ENCODE measurements at places on chromosomes 6 and 20.

GRCh38 chr6:5051394-5051793 lies 33.7 kb upstream of the PPP1R3G start:
- DNase-seq, result no peak

DNA sequence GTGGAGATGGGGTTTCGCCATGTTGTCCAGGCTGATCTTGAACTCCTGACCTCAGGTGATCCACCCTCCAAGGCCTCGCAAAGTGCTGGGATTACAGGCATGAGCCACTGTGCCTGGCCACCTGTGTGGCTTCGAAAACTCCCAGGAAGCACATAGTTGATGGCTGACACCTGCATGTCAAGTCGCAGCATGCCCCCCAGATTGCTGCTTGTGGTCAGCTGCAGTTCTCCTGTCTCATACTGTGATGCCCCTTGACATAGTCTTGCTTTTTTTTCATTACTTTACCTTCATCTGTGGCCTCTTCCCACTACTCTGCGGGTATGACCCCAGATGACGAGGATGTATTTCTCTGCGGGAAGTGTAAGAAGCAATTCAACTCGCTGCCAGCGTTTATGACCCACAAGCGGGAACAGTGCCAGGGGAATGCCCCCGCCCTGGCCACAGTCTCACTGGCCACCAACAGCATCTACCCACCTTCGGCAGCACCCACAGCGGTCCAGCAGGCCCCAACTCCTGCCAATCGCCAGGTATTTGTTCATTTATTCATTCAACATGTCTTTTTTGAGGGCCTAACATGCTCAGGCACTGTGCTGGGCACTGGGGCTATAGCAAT lies 13.1 kb downstream of the ZNF341 start:
- DNase-seq, result no peak

DNA sequence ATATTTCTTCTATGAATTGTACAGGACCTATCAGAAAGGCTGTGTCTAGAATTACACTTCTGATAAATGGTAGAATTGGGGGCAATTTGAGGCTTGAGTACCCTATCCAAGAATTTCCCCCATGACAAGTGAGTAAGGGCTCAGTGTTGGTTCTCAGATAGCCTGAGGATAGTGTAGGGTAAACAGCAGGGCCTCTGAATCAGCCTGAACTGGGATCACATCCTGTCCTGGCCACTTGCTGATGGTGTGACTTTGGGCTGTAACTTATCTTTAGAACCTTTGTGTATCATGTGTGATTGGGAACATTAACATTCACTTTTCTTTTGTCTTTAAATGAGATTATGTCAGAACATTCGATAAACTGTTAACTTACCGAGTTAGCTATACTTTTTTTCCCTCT lies 151.0 kb downstream of the CLIC5 start:
- DNase-seq, result no peak

DNA sequence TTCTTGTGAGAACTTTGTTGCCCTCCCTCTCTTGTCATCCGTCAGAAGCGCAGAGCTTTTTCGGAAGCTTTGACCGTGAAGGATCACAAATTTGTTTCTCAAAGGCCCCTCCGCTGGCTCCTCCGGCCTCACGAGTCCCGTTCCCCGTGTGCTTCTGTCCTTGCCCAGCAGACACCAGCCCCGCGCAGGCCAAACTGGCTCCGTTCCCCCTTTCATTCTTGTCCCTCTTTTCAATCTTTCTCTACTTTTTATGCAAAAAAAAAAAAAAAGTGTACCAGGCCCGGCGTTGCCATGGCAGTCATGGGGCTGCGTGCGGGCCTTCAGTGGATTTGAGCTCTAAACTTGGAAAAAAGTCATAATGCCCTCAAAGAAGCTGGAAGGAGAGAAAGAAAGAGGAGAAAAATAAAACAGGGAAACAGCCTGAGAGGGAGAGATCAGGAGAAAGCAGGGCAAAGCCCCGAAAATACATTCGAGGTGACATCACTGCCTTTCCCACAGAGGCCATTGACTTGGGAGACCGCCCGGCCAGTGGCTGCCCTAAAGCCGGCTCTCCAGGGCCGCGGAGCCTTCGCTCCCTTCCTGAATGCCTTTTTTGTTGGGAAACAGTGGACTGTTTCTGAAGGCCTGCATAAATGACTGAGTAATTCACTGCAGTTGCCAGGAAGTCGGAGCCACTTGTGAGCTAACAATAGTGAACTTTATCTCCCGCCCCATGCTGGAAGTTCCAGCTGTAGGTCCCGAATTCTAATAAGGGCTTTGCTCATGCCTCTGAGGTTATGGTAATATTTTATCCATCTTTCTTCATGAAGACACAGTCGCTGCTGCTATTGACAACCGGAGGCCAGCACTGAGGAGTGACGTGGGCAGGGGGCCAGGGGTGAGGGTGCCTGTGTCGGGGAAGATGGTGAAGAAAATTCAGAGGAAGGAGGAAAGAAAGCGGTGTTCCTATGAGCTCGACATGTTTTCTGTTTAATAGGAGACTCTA lies 670.9 kb downstream of the QKI start:
- DNase-seq, result no peak

DNA sequence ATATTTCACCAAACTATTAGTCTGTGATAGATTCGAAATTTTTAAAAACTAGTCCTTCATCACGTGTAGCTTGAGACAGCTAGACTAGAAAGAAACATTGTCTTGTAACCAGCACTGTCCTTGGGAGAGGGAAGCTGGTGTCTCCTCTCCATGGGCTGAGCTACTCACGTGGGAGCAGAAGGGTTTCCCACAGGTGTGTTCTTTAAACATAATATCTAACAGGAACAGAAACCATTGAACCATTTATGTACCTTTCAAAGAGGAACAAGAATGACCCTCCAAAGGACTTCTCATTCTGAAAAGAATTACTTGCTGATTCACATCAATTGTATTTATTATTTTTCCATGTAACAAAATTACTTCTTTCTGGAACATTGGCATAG lies 72.4 kb upstream of the SYNJ2 start:
- DNase-seq, result no peak

- peak; percentile 67 for DNase-seq
Measured at GRCh38 chr6:14316651-14317386, 199.2 kb downstream of the CD83 start.

- no peak for DNase-seq
Measured at GRCh38 chr20:33031531-33031930, at the start of gene BPIFB6. BPIFB6 (plus strand) TSS chr20:33031648; CDS start chr20:33031648, 0 bp downstream.

DNA sequence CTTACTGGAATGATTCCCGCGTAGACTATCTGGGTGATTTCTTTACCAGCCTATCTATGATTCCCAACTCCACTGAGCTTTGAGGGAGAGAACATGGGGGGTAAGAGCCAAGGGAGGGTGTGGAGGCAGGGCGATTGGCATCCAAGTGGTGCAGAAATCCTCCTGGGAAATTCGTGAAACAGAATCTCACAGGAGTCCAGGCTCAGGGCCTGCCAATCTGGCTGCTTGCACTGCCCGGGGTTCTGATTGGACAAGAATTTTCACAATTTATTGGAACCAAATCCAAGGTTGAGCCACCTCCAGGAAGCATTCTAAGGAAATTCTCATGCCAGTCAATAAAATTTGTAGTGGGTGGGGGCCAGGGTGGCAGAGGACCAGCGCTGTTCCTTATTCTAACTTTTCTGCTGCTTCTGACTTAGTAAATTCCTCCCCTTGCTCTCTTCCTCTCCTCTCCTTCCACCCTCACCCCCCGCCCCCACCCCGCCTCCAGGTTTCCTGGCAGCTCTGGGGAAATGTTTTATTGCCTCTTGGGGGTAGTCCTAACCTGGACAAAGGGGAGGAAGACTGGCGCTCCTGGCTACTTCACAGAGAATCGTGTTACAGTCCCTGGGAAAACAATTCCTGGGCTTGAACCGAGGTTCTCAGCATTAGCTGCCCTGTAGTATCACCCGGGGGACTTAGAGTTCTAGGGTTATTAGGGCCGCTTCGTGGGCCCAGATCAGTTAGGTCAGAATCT lies 3.1 kb downstream of the BMP6 start:
- DNase-seq, result no peak

- no peak for DNase-seq
Measured at GRCh38 chr20:57559658-57560553, 1.0 kb upstream of the PCK1 start.

DNA sequence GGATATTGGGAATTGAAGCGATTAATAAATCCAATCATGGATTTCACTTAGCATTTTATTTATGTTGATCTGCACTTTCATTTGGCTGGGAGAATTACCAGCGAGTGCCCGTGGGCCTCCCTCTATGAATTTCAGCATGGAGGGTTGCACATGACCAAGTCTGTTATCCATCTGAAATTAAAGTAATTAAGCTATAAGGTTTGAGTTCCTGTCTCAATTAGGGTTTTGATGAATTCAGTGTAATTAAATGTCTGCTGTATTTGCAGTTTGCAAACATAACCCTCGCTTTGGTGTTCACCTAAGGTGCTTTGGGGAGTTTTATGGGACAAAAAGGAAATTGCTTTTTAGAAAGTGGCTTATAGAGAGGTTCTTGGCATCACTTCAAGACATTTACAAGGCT lies 169.8 kb upstream of the RIN2 start:
- DNase-seq, result peak; percentile 31

DNA sequence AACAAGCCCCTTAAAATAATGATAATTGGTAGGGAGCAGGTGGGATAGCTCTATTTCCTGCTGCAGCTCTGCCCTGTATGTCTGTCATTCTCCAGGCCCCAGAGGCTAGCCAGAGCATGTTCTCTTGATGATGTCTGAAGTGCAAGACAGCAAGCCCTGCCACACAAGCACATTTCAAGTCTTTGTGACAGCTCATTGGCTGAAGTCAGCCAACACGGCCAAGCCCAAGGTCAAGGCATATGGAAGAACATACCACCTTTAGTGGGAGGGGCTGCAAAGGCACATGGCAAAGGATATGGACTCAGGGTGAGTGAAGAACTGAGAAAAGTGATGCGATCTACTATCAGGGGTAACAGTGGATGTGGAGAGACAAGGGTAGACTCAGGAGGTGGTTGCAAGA lies 116.1 kb downstream of the PRND start:
- DNase-seq, result no peak

- DNase-seq, result no peak
Measured at GRCh38 chr20:34852298-34852697, 20.4 kb downstream of the GGT7 start.

GRCh38 chr6:129105793-129106192 lies 222.9 kb downstream of the LAMA2 start:
- no peak for DNase-seq

- DNase-seq, result peak; percentile 98
Measured at GRCh38 chr6:34656378-34657036, 40.1 kb downstream of the ILRUN start.

DNA sequence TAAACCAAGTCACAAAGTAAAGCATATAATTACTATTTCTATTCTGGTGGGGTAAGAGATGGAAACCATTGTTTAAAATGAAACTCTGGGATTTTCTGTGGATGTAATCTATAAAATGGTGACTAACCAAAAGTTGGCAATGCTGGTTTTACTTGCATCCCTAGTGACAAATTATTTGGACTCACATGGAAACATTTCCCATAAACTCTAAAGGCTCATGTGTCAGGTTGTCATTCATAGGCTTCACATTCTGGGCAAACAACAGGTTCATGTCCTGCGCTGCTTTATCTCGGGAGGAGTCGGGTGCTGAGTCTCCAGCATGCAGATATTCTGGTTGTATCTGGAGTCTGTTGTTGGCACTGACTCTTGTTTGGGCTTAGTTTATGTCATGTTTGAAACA lies 98.0 kb upstream of the SCP2D1 start:
- no peak for DNase-seq

DNA sequence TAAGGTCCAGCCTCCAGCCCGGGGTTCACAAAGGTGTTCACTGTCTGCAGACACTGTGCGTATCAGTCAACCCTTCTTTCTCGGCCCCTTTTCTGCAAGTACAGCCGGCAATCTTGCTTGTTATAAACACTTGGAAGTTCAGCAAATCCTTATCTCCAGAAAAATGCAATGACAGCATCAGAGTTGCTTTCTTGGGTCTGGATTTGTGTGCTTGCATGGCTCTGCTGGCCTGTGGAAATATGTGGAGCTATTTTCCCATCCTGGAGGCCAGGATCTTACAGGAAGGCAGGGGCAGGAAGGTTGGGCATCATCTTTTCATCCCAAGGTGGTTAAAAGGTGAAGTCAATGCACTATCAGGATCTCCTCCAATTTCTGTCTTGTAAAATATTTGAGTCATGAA lies 100.3 kb downstream of the SMOC2 start:
- no peak for DNase-seq

GRCh38 chr6:43476746-43477145 lies 624 bp upstream of the TJAP1 start:
- DNase-seq, result no peak

DNA sequence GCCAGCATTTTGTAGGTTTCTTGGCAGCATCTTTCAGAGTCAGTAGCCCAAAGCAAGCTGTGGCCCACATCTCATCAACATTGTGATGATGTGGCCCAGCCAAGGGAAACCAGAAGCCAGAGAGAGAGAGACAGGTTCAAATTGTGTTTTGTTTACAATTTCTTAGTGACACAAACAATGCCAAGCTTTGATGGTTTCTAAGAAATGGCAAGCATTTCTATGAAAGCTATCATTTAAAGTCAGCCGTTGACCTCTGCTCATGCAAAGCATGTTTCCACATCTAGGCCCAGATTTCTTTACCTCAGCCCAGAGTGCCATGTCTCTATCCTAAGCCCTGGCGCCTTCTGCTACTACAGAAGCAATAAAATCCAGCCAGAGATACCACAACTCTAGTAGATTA lies 32.9 kb downstream of the GCM1 start:
- no peak for DNase-seq

DNA sequence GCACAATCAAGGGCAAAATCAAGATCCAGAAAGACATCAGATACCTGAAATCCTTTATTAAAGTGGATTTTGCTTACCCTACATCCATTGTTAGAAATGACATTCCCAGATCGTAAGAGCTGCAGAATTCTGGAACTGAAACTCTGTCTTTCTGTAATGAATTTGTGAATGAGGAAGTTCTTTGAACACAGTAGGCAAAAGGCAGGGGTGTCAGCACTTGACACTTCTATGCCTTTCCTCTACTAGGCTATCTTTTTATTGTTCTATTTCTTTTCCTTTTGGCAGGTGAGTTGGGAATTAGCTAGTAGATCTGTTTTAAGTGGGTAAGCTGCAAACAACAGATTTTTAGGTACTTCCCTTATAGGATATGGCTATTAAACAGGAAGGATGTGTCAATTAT lies 126.3 kb downstream of the CARMIL1 start:
- no peak for DNase-seq

GRCh38 chr6:113767985-113768384 lies 89.2 kb upstream of the MARCKS start:
- no peak for DNase-seq

- DNase-seq, result no peak
Measured at GRCh38 chr6:30487926-30488325, 1.4 kb upstream of the HLA-E start.

DNA sequence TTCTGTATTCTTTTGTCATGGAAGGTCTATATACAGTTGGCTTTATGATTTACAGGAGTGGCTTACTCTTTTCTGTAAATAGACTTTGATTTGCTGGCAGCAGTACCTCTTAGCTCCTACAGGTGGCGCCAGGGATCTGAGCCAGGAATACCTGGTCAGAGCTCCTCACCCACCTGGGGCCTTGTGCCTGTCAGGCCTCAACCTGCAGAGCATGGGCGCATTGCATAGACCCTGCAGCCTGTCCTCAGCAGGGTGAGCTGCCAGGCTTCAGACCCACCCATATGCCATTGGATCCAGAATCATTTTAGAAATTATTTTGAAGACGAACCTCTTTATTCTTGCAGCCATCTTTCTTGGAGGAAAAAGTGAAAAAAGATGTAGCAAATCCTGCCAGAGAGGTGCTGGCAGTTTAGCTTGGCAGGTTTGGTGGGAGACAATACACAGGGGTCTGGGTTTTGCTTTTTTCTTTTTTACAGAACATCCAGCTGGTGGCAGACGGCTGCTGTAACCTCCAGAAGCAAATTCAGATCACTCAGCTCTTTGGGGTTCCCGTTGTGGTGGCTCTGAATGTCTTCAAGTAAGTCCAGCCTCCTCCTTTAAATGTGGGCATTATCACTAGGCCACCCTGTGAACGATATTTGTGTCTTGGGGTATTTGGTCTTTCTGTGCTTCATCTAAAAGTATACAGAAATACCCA lies 149.1 kb downstream of the MTHFD1L start:
- DNase-seq, result peak; percentile 87

Measured in NCI-H146 (cell line).